Fibroblast of skin of right quadriceps (primary cell): ENCODE measurements at places on chromosomes 4 and X.

GRCh38 chr4:93748373-93749291, 79.9 kb upstream of the ATOH1 start:
- DNase-seq: no peak

- peak; percentile 50 for DNase-seq
Observed at GRCh38 chrX:12701628-12702027, 89.6 kb upstream of the PRPS2 start.

DNA sequence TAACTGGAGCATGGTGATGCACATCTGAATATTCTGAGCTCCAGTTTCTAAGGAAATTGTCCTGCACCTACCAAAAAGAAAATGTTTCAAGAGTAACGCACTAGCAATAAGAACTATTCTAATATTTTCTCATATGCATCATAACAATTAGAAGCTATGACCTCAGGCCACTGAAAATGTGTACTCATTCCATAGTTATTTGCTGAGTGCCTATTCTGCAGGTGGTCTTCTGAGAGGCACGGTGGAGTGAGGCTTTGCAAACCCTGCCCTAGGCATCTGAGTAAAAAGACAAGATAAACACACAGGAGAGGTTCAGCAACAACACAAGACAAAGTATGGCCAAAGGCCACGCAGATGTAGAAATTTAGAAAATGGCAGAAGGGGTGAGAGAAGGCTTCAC, 23.7 kb downstream of the SLC10A6 start:
- peak; percentile 34 for DNase-seq

DNA sequence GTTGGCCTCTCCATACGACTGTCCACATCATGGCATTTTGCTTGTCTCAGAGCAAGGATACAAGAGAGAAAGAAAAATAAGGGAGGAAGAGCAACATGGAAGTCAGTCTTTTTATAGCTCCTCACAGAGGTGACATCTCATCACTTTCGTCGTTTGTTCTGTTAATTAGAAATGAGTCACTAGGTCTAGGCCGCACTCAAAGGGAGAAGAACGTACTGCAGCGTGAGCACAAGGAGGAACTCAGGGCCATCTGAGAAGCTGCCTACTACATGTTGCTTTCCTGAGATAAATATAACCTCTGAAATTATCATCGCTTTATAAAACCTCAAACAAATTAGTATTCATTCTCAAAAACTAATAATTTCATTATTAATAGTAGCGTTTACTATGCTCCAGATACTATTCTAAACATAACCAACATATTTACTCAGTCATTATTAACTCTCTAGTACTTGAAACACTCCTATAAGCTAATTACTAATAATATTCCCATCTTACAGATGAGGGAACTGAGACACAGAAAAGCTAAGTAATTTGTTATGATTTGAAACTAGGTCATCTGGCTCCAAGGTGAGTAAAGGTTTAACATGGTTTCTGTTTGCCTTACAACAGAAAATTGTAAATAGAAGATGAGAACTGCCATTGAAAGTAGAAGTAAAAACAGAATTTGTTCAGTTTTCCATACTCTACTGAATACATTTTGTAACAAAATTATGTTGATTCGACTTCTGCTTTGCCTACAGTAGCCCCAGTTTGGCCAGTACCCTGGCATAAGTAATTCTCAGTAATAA, 213.2 kb upstream of the UGT8 start:
- no peak for DNase-seq

DNA sequence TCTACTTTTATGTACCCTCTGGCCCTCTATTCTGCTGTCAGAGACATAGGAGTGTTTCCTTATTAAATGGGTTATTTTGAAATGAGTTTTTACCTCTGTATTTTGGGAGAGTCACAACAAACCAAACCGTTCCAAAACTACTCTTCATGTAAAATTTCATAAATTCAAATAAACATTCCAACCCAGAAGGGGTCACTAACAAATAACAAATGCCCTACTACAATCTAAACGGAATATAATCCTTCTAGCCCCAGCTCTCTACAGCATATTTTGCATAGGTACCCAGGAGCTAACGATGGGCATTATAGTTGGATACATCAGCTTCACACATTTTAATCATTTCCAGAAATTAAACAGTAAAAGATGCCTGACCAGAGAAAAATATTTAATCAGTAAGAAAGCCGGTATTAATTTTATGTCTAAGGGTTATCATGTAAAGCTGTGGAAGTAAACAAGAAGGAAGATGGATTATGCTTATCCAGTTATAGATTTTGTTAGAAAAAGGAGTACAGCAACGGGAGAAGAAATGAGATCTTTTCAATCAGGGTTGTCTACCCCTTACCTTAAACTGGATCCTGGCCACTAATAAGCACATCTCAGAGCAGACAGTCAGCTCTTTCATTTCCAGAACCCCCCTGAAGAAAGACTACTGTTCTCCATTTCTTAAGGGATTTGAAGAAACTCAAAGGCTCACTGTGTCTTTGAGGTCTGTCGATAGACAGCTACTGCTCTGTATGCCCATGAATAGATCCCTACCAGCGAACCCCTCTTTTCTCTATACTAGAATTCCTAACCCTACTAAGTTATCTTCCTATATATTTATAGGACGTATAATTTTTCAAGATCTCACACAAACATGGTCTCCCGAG, 1.2 kb downstream of the UGDH start:
- DNase-seq: no peak

DNA sequence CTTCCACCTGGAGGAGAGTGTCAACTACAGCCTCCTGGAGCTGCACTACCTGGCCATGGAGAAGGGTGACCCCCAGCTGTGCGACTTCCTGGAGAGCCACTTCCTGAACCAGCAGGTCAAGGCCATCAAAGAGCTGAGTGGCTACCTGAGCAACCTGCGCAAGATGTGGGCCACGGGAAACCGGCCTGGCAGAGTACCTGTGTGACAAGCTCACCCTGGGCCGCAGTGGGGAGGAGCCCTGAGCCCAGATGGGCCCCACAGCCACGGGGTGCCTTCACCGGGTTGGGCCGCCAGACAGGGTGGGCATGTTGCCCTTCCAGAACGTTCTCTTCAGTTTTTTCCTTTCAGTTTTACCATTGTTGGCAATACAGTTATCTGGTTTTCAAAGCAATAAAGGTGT, 15.2 kb upstream of the FAM47A start:
- DNase-seq: no peak

DNA sequence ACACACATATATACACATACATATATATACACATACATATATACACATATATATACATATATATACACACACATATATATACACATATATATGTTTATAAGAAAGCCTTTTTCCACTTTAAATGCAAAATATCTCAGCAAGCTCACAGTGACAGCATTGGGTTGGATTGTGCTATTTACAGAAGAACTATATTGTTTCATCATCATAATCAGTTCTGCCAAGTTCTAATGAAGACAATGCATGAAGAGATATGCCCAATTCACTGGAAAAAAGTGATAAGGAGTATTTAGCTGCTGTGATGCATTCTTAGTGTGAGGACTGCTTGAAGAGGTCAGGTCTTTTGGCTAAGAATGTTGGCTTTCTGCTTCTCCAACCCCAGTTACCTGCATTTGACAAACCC, 54.4 kb downstream of the RNF150 start:
- no peak for DNase-seq

DNA sequence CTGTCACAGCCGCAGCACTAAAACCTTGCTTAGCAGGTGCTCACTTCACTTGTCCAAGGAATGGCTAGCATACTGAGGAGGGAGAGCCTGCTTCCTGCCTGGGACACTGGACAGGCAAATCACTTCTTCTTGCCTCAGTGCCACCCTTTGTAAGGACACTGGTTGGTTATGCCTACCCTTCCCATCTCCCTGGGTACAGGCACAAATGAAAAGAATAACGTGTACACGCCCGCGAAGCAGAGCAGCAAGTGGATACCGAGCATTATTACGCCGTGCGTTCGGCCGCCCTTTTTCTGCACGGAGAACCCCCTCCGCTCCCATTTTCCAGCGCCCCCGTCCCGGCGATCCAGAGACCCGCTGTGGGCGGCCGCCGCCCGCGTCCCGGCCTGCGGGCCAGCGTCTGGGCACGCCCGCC, 338 bp upstream of the KLHL2 start:
- DNase-seq: no peak
